ENCODE measurements at places on chromosomes 2 and 18.

GRCh38 chr2:218557941-218558340 lies 10.2 kb downstream of the USP37 start:
- DNase-seq = no peak

DNA sequence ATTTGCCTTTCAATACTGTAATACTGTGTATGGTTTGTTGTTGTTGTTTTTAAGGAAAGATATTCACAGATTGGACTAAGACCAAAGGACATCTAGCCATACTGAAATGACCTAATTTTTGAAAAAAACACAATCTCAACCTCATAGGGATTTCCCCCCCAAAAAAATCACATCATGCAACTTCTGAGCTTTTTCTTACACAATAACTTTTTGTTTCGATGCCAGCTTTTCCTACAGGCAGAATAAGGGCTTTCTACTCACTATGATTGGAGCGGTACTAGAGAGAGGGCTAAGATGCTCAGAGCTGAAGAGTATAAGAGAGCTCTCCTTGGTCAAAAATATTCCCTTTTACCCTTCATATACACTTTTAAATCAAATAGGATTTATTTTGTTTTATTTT lies 32.4 kb upstream of the SLC3A1 start:
- DNase-seq = no peak

- no peak for DNase-seq
These were observed 27.6 kb downstream of the MLPH start for GRCh38 chr2:237514474-237515130.

- DNase-seq = no peak
These were observed 1389.4 kb downstream of the SUCLG1 start for GRCh38 chr2:83069724-83070123.

DNA sequence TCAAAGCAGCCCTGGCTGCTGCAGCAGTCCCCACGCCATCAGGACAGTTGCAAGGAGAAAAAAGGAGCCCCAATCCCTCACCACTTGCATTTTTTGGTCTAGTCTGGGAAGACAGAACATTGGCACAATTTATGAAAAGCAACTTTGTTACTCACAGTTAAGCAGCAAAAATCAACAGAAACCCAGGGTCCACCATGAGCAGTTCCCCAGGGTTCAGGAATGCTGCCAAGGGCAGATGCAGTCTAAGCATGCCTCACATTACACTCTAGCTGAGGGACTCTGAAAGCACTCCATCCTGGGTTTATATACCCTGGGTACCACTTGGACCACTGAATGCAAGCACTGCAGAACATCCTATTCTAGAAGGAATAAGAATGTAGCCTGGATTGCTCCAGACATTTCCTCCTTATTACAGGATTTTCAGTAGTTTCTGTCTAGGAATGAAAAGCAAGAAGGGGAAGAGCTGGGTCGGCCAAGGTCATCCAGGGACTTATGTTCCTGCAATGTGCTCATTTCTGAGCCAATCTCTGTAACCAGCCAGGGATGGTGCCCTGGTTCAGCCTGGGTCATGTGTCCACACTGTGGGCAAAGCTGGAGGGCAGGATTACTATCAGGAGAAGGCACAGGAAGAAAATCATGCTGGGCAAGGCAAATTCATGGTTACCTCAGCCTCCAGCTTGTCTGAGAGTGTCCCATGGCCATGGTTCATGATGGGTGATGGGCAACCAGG lies 19.5 kb upstream of the TMEM163 start:
- DNase-seq = no peak

GRCh38 chr2:97706708-97707345 lies 6.5 kb upstream of the ZAP70 start:
- DNase-seq = no peak

DNA sequence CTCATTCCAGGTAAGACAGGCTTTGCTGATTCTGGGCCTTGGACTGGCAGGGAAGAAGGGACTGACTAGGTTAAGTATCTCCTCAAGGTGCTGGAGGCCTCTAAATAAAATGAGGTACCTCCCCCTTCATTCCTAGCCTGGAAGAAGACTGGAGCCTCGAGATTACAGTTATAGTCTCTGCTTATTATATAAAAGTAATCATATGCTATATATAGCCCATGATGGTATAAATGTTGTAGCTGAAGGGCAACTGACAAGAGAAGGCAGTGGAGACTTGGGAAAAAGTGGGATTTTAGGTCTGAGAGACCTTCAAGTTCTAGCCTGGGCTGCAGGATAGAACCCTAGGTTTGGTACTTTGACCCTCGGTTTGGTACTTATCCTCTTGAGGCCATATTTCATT lies 248.3 kb downstream of the PLCL1 start:
- DNase-seq = no peak

DNA sequence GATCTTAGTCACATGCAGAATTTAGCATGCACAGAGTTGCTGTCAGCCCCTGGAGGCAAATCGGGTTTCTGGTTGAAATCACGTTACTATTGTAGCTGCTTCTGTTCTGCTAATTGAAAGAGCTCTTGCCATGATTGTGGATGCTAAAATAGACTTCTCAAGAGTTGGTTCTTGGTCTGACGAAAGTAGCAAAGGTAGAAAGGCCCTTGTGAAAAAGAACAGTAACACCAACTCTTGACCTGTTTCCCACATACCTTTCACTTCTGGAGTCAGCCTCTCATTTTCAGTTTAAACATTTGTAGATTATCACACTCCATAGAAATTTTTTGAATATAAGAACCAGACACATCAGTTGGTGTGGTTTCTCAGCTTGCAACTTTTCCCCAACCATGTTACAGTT lies 110.0 kb upstream of the EPB41L3 start:
- no peak for DNase-seq

DNA sequence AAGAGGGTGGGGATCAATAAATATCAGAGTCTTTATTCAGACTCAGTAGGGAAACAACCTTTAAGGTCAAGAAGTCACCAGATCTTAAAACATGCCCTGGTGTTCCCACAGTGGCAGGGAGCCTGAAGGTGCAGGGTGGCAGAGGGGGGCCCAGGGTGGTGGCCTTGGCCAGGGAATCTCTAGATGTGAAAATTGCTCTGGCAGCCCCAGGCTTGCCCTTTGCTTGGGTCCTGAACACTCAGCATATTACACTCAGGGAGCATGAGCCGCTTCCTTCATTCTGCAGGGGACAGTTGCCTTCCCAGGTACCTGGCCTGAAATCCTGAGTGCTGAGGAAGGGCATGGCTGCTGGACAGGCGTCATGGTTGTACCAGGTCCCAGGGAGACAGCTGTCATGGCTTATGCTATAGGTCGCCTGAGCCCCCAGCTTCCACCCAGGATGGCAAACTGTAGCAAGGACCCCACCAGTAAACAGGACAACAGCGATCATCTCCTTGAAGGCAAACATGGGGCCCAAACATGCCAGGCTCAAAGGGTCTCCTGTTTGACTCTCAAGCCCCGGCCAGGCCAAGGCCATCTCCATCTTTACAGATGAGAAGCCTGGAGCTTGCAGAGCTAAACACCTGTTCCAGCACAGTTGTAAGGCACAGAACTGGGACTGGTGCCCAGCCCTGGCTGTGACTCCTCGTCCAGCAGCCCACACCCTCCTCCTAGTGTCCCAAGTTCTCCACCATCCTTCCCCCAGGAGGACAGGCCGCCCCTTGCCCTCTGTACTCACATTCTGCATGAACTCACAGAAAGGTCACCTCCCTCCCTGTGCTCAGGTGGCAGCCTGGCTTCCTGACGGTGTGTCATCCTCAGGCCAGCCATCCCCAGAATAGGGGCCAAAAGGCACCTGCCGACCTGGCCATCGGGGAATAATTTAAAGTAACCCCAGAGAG lies 14.6 kb downstream of the ABCG8 start:
- DNase-seq = no peak

- DNase-seq = no peak
These were observed 522.7 kb downstream of the THSD7B start for GRCh38 chr2:137287913-137288639.

DNA sequence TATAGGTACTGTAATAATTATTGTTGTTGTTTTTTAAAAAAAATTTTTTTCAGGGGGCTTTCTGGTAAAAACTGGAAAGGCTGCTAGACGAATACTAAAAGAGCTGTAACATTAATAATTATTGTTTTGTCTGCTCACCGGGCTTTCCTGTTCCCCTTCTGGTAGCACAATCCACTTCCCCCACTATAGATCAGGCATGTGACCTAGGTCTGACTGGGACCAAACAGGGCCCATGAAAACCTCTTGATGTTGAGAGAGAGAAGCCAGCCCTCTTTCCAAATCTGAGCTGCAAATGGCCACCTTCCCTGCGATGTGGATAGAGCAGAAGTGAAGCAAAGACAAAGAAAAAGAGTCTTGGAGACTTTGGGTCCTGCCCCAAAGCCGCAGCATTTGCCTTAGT lies 23.4 kb downstream of the SH2D6 start:
- no peak for DNase-seq

DNA sequence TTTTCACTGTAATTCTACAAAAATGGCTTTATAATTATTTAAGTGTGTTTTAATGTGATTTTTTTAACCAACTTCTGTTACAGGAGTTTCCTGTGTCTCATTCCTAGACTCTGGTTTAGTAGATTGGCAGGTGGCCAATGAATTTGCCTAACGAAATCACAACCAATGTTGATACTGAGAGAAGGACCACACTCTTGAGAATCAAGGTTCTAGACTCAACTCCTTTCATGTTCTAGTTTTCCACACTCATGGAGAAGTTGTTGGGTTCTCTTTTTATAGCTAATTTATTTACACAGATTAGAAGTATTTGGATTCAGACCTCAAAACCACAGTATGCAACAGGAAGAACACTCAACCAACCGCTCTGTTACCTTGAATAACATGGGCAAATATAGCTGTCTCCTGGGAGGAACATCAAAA lies 22.6 kb upstream of the USP34 start:
- no peak for DNase-seq

Measured in omental fat pad (tissue), 4 donors.